T-helper 2 cell (primary cell): ENCODE measurements at places on chromosomes 7 and 10.
A peak's percentile ranks its signal among the peaks of the same experiment; 100 is the strongest.

DNA sequence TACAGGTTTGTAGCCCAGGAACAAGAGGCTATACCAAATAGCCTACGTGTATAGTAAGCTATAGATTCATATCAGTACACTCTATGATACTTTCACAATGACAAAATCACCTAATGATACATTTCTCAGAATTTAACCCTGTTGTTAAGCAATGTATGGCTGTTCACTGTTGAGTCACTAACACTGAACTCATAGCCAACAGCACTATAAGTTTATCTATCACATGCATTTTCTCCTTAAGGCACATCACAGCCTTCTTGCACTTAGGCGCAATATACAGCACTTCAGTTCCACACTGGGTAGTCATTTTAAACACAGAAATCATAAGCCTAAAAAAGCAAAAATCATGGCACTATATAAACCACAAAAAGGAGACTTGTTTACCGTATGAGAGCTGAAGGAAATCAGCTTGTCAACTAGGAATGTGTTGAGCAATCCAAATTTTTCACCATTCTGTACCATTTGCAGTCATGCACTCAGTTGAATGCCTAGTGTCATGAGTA lies 45.6 kb downstream of the ZNF438 start:
- no peak for DNase-seq

DNA sequence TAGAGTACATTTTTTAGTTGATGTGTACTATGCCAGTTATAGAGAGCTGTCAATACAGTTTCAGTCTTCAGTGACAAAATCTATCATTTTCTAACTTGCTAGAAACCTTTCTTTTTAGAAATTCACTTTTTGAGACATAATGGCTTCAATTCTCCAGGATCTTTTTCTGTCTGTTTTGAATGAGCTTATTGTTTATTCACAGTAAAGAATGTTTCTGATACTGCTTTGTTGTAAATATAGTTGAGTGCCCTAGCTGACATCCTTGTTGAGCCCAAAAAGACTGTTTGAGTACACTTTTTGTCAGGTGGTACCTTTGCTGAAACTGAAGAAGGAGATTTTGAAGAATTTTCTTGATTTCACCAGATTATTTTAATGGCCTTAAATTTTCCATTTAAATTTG lies 139.9 kb downstream of the PPP1R9A start:
- no peak for DNase-seq

- DNase-seq = no peak
These were observed 180.6 kb downstream of the PHTF2 start for GRCh38 chr7:77979219-77979618.

DNA sequence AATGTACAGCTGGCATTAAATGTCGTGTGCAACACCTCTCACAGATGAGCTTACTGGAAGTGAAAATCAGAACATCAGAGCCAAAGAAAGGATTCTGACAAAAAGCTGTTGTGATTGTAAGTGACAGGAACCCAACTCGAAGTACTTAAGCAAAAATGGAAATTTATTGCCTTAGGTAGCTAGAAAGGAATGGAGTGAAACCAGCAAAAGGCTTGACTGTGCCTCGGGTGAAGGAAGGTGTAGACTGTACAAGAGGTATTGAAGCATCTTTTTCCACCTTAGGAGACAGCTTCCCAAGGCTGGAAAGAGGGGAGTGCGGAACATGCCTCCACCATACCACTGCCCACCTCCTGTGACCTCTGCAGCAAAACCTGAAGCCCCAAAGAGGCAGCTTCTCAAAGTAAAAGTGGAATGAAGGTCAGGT lies 27.3 kb upstream of the ITGB1 start:
- no peak for DNase-seq

- DNase-seq = peak; percentile 15
These were observed 24.3 kb upstream of the ZRANB1 start for GRCh38 chr10:124917428-124918190.

DNA sequence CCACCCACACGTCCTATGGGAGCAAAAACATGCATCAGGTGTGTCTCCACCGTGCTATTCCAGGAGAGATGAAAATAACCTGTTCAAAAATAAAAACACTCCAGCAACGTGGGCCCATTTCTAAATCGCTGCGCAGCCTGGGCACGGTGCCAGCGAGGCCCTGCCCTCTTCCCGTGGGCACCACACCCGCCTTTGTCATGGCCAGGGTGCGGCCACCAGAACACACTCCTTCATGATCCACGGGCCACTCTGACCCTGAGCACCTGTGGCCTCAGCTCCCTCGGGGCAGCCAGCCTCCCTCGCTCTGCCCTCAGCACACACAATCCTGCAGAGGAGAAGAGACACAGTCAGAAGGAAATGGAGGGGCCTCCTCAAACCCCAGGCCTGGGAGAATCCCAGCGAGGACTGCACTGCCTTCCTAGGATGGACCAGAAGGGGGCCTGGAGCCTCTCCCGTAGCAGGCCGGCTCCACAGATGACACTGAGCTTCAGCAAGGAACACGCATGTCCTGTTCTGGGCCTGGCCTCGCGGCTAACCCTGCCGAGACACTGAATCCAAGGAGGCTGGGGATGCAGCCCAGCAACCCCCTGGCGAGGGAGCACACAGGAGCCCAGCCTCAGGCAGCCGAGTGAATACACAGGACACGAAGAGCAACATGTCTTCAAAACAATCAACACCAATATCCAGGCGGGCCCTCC lies 169.0 kb downstream of the MAD1L1 start:
- no peak for DNase-seq

- no peak for DNase-seq
These were observed 29.9 kb upstream of the SMURF1 start for GRCh38 chr7:99173787-99174186.

- DNase-seq = no peak
These were observed 9.5 kb upstream of the C10orf95 start for GRCh38 chr10:102460836-102461186.

DNA sequence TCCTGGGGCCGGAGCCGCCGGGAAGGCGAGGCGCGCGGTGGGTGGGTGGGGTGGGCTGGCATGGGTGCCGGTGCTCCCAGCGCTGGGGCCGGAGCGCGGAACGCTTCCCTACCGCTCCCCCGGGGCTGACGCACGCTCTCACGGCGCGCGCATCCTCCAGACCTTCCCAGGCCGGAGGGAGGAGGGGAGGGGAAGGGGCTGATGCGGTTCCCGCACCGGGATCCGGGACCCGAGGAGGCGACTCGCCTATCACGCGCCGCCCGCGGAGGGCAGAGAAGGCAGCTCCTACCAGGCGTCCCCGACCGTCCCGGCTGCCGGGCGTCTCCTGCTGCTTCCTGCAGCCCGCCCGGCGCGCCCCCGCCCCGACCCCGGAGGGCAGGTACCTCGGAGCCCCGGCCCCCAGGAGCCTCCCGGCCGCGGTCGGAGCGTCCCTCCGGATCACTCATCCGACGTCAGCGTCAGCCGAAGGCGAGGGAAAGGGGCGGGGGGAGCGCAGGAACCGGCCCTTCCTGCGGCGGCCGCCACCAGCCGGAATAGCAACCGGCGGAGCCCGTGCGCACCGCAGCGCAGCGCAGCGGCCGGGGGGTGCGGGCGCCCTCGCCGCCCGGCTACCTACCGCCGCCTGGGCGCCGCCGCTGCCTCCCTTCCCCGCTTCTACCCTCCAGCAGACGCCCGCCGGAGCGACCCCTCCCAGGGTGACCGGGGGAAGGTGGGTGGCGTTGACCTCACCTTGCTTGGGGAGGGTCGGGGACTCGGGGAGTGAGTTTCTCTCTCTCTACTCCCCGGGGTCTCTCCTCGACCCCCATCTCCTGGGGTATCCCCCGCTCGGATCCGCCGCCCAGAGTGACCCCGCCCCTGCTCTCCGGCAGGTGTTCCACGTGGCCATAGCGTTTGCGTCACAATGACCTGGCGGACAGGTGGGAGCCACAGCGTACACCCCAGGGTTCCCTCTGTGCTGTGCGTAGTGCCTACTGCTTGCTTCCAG lies at the start of gene ICA1:
Gene ICA1 (minus strand): TSS at position 457 of the 985 bp plus-strand sequence. CDS start 26,241 bp downstream, outside the sequence.
- no peak for DNase-seq

- no peak for DNase-seq
These were observed 361.6 kb upstream of the GRM3 start for GRCh38 chr7:86282014-86282682.

- DNase-seq = no peak
These were observed 58.1 kb downstream of the PFKFB3 start for GRCh38 chr10:6260843-6261242.

DNA sequence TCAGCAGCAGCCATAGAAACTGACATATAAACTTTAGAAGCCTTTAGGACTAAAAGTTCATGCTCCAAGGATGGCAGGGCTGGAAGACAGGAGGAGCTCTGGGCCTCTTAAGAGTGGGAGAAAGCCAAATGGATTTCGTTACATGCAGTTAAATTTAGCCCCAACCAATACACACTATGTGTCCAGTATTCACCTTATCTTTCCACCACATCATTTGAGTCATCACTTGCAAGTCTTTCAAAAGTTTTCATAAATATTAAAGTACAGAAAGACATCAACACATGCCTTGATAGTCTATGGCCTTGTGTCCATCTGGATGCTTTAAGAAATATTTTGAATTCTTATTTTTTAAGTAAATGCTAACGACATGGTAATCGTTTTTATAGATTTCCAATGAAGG lies 392.4 kb upstream of the LRRN3 start:
- no peak for DNase-seq

DNA sequence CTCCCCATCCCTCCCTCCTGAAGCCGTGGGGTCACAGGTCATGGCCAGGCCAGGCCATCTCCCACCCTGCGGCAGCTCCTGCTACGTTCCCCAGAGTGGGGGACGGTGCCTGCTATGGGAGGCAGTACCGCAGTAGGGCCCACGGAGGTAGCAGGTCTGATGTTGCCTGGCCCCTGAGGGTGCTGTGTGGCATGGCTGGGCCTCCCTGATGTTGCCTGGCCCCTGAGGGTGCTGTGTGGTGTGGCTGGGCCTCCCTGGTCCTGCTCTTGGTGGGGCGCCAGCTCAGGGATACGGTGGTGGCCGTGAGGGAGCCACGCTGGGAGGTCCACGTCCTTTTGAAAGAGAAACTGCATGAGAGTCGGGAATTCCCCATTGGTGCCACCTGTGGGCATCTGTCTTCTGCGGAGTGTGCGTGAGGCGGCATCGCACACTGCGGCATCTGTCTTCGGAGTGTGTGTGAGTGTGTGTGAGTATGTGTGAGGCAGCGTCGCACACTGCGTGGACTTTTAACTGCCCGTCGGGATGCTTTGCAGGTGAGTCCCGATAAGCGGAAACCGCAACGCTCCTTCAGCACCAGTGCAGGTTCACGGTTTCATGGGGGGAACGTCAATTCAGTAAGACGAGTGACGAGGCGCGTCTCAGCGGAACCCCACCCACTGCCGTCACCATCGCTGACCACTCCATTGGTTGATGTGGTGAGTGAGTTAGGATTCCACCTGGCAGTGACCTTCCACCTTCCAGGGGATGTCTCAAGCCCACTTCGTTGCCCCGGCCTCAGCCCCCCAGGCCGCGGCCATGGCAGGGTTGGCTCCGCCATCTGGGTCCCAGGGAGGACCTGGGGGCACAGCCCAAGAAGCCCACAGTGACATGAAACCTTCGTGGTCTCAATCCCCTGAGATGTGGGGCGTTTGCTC lies 51.2 kb upstream of the CFAP46 start:
- no peak for DNase-seq
